RKO (cell line): ENCODE measurements at places on chromosomes 3 and 15.
A peak's percentile ranks its signal among the peaks of the same experiment; 100 is the strongest.

DNA sequence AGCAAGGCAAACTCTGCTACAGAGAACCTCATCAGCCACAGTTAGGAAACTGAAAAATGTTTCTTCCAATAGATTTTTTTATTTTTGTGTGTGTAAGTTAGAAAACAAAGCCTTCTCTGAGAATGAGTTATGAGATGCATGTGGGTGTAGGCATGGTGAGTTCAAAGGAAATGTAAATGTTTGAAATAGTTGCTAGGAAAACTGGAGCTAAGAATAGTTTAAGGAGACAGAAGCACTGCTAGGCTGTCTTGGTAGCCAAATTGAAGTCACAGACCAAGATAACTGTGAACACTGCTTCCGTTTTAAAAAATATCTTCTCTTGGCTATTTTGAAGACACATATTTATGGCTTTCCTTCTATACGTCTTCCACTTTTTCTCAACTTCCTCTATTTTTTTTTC, 1501.2 kb upstream of the CADM2 start:
- no peak for DNase-seq

- DNase-seq: no peak
Observed at GRCh38 chr3:73449774-73450173, 175.0 kb downstream of the PDZRN3 start.

GRCh38 chr15:67072442-67072841, 7.0 kb downstream of the SMAD3 start:
- DNase-seq: no peak

- DNase-seq: no peak
Observed at GRCh38 chr3:98808071-98808470, 44.9 kb downstream of the ST3GAL6 start.

- DNase-seq: no peak
Observed at GRCh38 chr3:40290396-40290795, 19.1 kb upstream of the EIF1B start.

DNA sequence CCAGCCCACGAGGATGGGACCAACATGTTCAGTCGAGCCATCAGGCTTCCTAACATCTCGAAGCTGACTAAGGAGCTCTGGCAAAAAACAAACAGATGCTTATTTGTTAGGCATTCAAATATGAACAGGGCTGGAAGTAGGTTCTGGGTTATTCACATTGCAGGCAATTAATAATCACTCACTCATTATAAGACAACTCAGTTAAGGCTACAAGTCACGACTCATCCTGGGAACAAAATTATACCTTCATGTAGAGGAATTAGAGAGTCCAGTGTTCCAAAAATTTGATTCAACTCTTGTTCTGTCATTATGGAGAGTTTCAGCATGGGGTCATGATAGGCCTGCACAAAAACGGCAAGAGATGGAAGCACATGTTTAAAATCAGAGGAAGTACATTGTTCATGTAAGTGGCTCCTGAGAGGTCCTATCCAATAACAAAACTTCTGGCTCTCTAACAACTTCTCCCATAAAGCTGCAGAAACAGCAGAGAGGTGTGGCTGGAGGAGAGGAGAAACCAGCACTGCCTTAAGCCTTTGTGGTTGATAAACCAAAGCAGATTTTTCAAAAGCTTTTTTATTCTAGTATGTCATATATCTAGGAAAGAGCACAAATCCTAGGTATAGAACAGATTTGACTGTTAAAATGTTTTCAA, 50.6 kb downstream of the ARHGEF3 start:
- no peak for DNase-seq

GRCh38 chr3:190239325-190239724, 82.9 kb downstream of the CLDN1 start:
- DNase-seq: no peak

DNA sequence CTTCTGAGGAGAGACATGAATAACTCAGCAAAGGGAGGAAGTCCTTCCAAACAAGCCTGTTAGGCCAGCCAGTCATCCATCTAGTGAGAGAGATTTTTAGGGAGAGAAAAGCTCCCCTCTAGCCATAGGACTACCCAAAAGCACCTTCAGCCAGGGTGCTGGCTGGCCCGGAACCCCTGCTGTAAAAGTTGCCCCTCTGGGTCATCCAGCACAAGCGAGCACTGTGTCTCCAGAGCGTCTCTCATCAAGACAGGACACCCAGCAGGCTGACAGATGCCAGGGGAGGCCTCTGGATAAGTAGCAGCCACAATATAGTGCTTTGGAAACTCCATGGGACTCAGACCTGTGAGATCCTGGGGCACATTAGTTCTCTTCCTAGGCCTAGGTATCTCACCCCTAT, 24.5 kb downstream of the ANXA2 start:
- no peak for DNase-seq

- DNase-seq: no peak
Observed at GRCh38 chr15:45572617-45573016, 14.6 kb upstream of the BLOC1S6 start.

DNA sequence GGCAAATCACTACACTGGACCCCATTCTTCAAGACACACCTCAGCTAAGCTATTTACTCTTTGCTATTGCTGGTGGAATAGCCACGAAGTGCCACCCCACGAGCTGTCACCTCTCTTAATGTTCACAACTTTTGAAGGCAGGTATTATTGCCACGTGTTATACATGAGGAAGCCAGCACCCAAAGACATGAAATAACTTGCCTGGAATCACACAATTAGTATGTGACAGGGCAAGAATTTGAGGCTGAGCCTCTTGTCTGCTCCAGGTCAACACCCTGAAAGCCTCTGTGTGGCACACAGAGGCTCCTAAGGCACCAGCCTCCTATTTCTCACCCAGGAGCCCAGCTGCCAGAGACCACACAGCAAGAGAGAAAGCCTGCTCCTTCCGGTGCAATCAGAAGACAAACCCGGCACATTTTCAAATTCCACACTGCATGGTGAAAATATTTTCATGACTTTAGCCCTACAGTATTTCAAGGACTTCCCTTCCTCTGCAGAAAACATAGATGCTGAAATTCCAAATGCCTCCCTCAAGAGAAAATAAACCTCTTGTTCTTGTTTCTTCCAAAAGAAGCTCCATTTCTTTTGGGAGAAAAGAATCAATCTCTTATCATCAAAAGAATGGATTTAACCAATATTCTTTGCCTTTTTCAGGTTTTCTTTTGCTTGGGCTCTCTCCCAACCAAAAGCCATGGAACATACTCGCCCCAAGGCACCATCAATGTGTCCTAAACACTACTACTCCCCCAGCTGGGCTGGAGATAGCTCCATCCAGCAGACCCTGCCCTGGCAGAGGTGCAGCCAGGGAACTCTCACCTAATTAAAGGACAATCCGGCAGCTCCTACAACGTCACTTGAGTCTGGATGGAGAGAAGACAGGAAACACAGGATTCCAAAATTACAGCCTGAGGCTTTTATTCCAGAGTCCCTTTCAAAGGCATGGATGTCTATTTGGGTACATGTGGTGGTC, 84.7 kb upstream of the THBS1 start:
- no peak for DNase-seq

GRCh38 chr15:62929000-62929357, 113.6 kb upstream of the TPM1 start:
- peak; percentile 53 for DNase-seq

GRCh38 chr3:26752466-26752865, 129.9 kb downstream of the LRRC3B start:
- DNase-seq: no peak

DNA sequence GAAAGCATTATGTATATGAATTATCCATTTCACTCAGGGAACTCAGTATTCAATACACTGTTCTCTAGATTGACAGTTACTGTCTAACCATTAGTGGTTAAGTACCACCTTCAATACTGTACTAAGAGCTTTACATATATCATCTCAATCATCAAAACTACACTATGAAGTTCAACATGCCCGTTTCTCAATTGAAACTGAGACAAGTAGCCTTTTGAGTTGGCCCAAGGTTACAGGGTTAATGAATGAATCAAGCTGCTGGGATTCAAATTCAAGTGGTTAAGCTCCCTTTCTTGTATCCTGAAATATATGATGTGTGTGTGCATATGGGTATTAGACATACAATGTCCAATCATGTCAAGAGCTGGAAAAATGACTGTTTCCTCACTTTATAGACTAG, 5.8 kb downstream of the TASOR start:
- DNase-seq: no peak

- no peak for DNase-seq
Observed at GRCh38 chr3:39207361-39208186, 15.2 kb upstream of the XIRP1 start.

DNA sequence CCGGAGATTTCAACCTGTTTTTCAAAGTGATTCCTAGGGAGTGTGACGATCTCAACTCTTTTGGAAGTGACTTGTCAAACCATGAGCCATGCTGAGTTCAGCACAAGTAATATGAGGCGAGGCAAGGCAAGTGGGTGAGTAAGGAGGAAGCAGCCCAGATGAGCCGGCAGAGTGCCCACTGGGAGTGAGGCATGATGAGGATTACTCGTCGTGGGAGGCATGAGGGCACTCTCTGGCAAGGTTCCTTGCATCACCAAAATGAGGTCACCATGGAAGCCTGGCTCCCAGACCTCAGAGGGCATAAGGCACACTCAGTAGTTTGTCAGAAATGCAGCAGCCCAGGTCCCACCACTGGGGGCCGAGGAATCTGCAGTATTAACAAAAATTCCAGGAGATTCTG, 636.1 kb downstream of the MAGI1 start:
- DNase-seq: peak; percentile 98
